ENCODE measurements at places on chromosomes 5 and 9. TPM values are rescaled to one million over a fixed set of nuclear protein-coding genes. Genes with fewer than 3 reads are reported as not detected.

- no peaks in the 10 kb centered on the region for H3K4me1 ChIP-seq
- no peak overlapping the region for H3K27ac ChIP-seq
- no peak for DNase-seq
- H3K27me3 ChIP-seq: no peaks in the 10 kb centered on the region
- H3K36me3 ChIP-seq: no peaks in the 10 kb centered on the region
- H3K4me3 ChIP-seq: no peak overlapping the region
These were observed 93.2 kb downstream of the LIX1 start for GRCh38 chr5:97049175-97049574.

GRCh38 chr9:20984506-20984905 lies 46.9 kb downstream of the HACD4 start:
- H3K27me3 ChIP-seq: no peaks in the 10 kb centered on the region
- H3K27ac ChIP-seq: no peak overlapping the region
- H3K4me3 ChIP-seq: no peak overlapping the region
- H3K36me3 ChIP-seq: no peaks in the 10 kb centered on the region

DNA sequence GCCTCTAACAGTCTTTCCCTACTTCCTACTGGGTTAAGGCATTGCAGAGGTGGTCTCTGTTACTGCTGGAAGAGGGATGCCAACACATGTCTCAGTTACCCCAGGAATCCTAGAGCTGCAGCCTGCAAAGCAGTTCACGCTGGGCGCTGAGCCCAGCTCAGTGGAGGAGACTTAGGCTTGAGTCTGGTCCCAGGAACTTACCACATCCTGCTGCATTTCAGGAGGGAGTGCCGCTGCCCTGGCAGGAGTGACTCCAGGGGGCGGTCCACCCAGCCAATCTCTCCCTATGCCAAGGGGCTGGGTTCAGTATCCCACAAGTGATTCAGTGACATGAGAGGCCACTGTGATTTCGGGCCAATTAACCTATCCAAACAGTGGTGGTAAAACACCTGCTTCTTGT lies 7.6 kb downstream of the TTC16 start:
- no peaks in the 10 kb centered on the region for H3K36me3 ChIP-seq
- no peaks in the 10 kb centered on the region for H3K4me1 ChIP-seq
- H3K4me3 ChIP-seq: no peak overlapping the region
- H3K27me3 ChIP-seq: no peaks in the 10 kb centered on the region
- DNase-seq: no peak

Gene TSSK1B
- total RNA-seq: not detected

DNA sequence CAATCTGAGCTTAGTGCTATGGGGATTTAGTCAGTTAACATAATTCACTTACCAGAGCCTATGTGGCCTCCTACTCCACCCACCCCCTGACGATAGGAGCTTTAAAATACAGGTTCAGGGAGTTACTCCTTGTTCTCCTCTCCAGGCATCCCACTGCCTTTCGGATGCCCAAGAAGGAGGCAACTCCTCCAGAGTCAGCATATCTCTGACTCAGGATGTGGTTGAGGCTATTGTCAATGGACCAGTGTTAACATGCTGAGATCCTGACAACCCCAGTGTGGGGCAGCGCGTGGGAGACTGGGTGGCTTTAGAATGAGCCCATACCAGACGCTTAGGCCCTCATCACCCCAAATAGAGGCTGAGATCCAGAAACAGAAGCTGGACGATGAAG lies 27.4 kb downstream of the BICD2 start:
- peaks cover 37% of the 10 kb centered on the region for H3K4me1 ChIP-seq
- H3K36me3 ChIP-seq: no peaks in the 10 kb centered on the region
- no peak overlapping the region for H3K27ac ChIP-seq

Gene SHROOM1
- 7.9 TPM for total RNA-seq

- no peak overlapping the region for H3K4me3 ChIP-seq
- peak overlapping the region; percentile 79 for H3K27ac ChIP-seq
- H3K27me3 ChIP-seq: no peaks in the 10 kb centered on the region
- H3K4me1 ChIP-seq: no peaks in the 10 kb centered on the region
- DNase-seq: no peak
These were observed 9.6 kb downstream of the STK10 start for GRCh38 chr5:172178301-172178987.

- no peaks in the 10 kb centered on the region for H3K36me3 ChIP-seq
- H3K27ac ChIP-seq: peak overlapping the region; percentile 100
- DNase-seq: no peak
- H3K27me3 ChIP-seq: no peaks in the 10 kb centered on the region
- peaks cover 66% of the 10 kb centered on the region for H3K4me1 ChIP-seq
- peak overlapping the region; percentile 50 for H3K4me3 ChIP-seq
These were observed 1.3 kb downstream of the MAT2B start for GRCh38 chr5:163506726-163507125.

DNA sequence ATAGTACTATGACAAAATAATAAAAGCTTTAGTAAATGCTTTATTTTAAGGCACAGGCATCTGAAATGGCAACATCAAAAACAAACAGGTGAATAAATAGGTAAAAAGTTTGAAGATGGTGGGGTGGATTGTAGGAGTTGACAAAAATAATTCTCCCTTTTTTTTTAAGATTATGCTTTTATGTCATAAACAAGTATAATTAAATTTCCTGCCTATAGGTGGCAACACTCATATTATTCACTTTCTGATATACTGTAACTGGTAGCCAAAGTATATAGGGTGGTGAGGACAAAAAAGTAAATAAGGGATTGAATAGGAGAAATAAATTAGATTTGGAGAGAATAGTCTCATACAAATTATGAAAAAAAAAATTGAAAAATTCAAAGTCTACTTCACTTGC lies 120.0 kb upstream of the ACOT12 start:
- no peak for DNase-seq
- H3K4me1 ChIP-seq: peaks cover 6% of the 10 kb centered on the region
- H3K27me3 ChIP-seq: no peaks in the 10 kb centered on the region
- no peak overlapping the region for H3K4me3 ChIP-seq
- no peaks in the 10 kb centered on the region for H3K36me3 ChIP-seq

DNA sequence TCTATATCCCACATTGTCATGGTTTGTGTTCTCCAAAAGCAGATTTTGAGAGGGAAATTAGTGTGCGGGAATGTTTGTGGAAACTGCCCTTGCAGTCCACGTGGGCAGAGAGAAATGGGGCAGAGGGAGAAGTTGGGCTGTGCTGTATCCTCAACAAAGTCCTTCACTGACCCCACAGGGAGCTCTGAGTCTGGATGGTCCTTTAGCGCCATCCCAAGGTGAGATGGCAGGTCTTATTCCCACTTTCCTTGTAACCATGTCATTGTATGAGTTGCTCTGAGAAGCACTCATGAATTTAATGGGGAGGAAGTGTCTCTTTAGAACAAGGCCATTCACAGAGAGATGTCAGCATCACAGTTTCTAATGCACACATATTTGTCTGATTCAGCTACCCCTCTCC lies 127.1 kb downstream of the ANKRD18B start:
- no peak overlapping the region for H3K27ac ChIP-seq
- H3K27me3 ChIP-seq: peaks cover 9% of the 10 kb centered on the region
- H3K4me1 ChIP-seq: no peaks in the 10 kb centered on the region

- peaks cover 17% of the 10 kb centered on the region for H3K4me1 ChIP-seq
- no peaks in the 10 kb centered on the region for H3K27me3 ChIP-seq
- H3K36me3 ChIP-seq: no peaks in the 10 kb centered on the region
- no peak for DNase-seq
- H3K4me3 ChIP-seq: no peak overlapping the region
These were observed 18.9 kb downstream of the SEMA4D start for GRCh38 chr9:89478821-89479668.

Gene PCDHA9
- not detected for total RNA-seq

DNA sequence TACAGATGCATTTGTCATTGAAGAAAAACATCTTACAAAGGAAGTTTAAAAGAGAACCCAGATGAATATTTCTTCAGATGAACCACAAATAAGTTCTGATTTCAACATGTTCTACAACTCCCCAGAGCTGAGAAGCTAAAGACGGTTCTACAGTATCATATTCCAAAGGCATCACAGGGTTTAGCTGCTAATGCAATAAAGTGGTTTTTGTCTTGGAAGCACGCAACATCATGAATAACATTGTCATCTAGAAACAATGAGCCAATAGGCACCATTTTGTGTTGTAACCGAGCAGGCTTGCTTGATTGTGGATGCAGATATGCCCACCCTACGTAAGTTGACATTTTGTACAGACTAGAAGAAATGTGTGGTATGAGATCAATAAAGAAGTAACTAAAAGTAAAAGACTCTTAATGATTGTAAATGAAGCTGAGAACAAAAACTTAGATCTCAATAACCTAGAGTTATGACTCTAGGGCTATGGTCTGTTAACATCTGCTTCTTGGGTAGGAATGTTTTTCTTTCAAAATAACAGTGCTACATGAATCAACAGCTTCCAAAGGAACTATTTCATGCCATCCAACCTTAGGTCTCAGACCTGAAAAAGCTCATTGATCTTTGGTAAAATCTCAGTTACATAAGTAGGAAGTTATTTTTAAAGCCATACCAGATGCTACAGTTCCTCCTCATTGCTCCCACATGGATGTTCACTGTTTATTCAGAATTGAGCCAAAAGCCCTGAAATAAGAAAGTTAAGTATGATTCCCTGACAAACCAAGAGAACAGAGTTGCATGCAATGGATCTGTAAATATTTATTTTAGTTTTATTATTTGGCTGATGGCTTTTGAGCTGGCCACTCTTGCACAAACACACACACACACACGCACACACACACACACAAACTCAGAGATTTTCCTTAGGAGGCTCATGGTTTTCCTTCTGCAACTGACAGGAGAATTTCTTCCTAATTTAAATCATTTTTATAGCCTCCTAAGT lies 118.7 kb upstream of the SLCO6A1 start:
- no peaks in the 10 kb centered on the region for H3K36me3 ChIP-seq
- H3K27me3 ChIP-seq: no peaks in the 10 kb centered on the region
- H3K4me1 ChIP-seq: no peaks in the 10 kb centered on the region
- DNase-seq: no peak

Gene LCN9
- not detected for total RNA-seq

DNA sequence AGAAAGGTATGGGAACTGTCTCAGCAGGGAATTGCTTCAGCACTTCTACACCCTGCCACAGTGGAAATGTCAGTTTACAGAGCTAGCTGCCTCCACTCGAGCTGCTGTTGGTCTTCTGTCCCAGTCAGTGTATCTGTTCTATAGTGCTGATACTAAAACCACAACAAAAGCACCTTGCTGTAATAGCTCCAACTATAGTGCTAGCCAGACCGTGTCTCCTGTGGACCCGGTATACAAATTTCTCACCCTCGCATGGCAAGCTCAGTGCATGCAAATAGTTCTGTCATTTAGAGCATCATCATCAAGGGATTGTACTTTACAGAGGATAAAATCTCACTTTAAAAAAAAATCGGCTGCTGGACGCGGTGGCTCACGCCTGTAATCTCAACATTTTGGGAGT lies 51.5 kb upstream of the IQGAP2 start:
- DNase-seq: no peak
- H3K4me1 ChIP-seq: no peaks in the 10 kb centered on the region
- H3K27ac ChIP-seq: no peak overlapping the region

DNA sequence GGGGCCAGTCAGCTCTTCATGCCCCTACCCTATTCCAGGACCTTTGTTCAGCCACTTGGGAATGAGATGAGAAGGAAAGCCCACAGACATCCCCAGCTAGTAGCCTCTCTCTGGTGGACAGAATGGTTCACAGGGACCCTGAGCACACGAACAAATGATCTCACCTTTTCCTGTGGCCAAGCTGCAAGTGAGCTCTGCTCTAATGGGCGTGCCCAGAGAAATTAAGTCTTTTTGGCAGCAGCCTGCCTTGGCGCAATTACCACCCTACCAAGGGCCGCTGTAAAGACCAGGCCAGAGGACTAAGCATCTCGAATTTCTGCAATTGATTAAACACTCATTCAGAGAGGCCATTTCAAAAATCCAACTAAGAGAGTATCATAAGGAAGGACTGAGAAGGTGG lies 56.0 kb downstream of the WHRN start:
- no peak overlapping the region for H3K4me3 ChIP-seq
- no peaks in the 10 kb centered on the region for H3K36me3 ChIP-seq

DNA sequence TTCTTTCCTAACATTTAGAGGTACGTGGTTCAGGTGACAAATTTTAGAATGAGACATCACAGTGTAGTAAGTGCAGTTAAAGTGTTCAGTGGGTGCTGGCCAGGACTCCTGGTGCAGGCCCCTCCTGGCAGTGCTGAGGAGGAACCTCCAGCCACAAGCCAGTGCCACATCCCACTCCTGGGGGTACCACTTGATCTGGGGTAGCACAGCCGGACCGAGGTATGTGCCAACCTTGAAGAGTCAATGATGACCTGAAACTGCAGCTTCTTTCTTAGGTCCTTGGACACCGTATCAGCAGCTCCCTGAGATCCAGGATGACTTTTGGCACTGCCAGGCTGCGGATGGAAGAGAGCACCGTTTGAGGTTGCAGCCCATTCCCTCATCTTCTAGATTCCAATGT lies 310.4 kb upstream of the IRX4 start:
- no peak overlapping the region for H3K4me3 ChIP-seq
- H3K36me3 ChIP-seq: no peaks in the 10 kb centered on the region
- no peak for DNase-seq
- no peaks in the 10 kb centered on the region for H3K4me1 ChIP-seq
- no peak overlapping the region for H3K27ac ChIP-seq

DNA sequence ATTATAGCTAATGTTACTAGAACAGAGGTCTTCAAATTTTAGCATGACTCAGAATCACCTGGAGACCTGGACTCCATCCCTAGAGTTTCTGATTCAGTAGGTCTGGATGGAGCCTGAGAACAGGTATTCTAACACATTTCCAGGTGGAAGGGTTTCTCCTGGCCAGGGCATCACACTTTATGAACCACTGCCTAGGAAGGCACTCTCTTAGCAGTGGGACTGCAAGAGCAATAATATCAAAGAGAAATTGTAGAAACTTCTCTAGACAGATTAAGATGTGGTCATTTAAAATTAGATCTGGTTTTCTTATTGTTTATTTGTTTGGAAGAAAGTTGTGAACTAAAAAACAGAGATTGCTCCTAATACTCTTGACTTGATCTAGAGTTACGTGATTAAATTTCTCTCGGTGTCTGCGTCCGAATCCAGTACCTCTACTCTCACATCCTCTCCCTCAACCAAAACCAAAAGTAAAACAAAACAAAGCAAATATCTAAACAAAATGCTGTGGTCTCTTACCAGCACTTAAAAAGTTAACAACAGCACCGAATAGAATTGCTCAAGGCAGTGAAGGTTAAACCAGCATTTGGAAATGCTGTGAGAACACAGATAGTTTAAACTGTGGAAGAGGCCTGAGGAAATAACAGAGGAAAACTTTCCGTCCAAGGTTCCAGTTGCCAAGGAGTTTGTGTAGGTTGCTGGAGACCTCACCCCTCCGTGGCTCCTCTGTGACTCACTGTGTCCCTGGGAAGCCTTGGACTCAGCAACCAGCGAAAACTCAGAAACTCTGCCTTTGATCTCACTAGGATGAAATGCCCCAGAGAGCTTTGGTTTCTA lies 193.4 kb downstream of the ARRDC3 start:
- peaks cover 9% of the 10 kb centered on the region for H3K4me1 ChIP-seq
- peak overlapping the region; percentile 78 for H3K27ac ChIP-seq

Gene TIMD4
- total RNA-seq: not detected
